GM12865 (cell line): ENCODE measurements at places on chromosomes 6 and 20.
A peak's percentile ranks its signal among the peaks of the same experiment; 100 is the strongest.

DNA sequence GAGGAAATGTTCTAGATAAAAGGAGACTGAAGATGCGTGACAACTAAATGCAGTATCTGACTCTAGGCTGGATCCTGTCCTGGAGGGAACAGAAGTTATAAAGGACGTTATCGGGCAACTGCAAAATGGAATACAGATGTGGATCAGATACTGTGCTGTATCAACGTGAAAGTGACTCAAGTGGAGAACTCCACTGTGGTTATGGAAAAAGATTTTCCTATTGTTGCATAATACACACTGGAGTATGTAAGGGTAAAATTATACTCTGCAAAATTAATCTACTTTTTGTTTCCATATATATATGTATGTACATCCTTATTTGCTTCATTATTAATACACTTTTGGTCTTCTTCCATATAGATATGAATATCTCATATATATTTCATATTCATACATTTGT is 654.0 kb downstream of the QKI start:
- DNase-seq: no peak

- no peak for DNase-seq
Measured at GRCh38 chr20:52399352-52399751, 207.8 kb upstream of the ZFP64 start.

DNA sequence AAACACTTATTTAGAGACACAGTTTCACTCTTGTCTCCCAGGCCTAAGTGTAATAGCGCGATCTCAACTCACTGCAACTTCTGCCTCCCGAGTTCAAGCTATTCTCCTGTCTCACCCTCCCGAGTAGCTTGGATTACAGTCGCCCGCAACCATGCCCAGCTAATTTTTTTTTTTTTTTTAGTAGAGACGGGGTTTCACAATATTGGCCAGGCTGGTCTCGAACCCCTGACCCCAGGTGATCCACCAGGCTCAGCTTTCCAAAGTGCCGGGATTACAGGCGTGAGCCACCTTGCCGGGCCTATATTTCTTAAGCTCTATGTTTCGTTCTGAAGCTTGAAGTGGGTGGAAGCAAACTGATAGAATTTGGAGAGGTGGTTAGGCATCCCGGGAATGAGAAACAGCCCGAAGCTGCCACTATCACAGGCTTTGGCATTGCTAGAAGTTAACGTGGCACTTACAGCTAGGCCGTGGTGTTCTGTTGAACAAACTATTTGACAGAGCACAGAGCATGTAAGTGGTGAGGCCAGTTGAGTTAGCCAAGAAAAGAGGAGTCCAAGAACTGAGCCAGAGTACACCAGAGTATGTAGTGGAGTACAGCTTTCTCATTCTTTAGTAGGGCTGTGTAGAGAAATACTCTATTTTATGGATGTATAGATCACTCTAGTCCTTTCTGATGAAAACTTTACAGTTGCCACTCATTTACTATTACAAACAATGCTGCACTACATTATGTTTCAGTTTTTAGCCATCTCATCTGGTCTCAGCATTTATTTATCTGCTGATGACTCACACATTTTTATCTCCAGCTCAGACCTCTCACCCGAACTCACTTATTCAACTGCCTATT is 62.0 kb upstream of the HFE start:
- DNase-seq: no peak

GRCh38 chr6:128479048-128479666 is 41.2 kb downstream of the PTPRK start:
- DNase-seq: no peak

DNA sequence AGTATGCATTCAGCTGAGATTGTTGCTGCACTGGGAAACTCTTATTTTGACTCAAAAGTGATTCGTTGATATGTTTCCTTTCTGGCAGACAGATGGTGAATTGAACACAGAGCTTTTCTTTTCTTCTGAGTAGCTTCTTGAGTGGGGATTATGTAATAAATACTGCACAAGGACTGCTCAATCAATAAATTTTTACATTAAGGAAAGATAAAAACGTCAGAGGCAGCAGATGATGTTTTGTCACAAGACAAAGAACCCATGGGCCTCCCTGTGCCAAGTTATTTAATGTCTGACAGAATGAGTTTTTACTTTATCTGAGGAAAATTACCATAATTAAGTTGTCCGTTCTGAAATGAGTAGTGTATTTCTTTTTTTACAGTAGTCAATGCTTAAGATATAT is 460.3 kb downstream of the UTRN start:
- no peak for DNase-seq

GRCh38 chr20:58470336-58471192 is 44.6 kb downstream of the APCDD1L start:
- no peak for DNase-seq

DNA sequence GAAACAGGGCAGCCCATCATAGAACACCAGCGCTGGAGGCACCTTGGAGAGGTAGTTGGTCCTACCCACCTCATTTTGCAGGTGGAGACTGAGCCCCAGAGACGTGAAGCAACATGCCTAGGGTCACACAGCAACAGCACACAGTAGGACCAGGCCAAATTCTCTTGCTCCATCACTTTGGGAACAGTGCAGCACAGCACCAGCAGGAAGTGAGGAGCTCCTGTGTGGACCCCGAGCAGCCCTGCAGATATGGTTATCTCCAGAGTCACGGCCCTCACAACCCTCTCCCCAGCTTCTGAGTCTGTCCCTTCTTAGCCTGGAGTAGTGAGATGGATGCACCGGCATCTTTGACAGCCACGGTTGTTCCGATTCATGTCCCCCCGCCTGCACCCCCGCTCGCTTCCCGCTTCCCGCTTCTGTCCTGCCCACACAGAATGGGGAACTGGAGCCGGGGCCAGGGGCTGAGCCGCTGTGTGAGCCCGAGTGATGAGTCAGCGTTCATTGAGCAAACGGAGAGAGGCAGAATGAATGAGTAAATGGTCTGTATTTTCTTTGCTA is 72.6 kb upstream of the DUSP22 start:
- peak; percentile 69 for DNase-seq

DNA sequence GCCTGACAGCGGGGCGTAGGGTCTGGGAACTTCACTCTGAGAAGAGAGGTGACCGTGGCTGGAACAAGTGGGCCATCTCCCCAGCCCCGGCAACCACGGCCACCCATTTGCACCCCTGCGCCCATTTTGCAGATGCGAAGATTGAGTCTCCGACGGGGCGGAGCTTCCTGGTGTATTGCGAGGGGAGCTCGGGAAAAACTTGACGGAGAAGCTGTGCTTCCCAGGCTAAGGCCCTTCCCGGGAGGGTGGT is 653 bp downstream of the ZNF335 start:
- DNase-seq: no peak

DNA sequence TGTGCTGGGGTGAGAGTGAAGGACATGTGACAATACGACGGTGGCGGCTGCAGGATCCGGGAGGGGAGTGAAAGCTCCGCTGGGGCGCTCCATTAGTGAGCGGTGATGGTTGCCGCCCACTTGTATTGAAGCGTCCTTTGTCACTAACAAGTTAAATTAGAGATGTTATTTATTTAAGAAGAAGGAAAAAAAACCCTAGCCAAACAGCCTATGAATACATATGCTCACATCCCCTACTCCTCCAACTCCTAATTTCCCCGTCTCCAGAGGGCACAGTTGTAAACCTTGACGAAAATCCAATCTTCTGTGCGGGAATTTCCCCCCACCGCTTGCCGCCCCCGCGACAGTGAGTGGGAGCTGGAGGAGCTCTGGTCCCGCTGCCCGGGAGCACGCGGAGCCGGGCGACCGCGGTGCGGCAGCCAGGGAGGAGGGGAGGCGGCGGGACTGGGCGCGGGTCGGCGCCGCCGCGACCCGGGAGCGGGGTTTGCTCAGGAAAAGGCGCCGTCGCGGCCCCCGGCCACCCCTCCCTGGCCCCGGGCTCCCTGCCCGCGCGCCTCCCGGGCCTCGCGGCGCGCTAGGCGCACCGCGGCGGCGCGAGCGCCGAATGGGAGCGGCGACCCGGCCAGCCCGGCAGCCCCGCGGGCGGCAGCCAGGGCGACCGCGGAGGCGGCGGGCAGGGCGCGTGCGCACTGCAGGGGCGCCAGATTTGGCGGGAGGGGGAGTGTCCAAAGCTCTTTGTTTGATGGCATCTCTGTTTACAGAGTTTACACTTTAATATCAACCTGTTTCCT is at the start of gene MYB:
MYB (plus strand) TSS at position 767 of the 791 bp plus-strand sequence. CDS start 206 bp downstream, outside the sequence.
- DNase-seq: peak; percentile 88

DNA sequence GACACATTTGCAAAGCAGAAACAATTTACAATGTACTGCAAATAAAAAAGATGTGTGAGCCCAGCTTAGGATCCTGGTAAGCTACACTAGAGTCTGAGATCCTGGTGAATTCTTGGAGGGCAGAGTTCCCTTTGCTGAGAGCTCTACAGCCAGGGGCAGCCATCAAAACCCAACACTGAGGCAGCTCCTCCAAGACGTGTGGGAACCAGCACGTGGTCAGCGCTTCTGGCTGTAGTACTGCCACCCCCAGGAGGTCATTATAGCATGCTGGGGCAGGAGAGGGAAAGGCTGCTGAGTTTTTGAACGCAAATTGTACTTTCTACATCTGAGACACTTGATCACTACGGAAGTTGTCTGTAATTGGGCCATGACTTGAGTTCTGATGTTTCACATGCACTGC is 131.5 kb downstream of the INSM1 start:
- no peak for DNase-seq

- DNase-seq: no peak
Measured at GRCh38 chr6:167855825-167856425, 29.2 kb downstream of the AFDN start.
